Ascending aorta (tissue), 2 donors: ENCODE measurements at places on chromosomes 5 and 9. TPM values are rescaled to one million over a fixed set of nuclear protein-coding genes. Genes with fewer than 3 reads are reported as not detected.

DNA sequence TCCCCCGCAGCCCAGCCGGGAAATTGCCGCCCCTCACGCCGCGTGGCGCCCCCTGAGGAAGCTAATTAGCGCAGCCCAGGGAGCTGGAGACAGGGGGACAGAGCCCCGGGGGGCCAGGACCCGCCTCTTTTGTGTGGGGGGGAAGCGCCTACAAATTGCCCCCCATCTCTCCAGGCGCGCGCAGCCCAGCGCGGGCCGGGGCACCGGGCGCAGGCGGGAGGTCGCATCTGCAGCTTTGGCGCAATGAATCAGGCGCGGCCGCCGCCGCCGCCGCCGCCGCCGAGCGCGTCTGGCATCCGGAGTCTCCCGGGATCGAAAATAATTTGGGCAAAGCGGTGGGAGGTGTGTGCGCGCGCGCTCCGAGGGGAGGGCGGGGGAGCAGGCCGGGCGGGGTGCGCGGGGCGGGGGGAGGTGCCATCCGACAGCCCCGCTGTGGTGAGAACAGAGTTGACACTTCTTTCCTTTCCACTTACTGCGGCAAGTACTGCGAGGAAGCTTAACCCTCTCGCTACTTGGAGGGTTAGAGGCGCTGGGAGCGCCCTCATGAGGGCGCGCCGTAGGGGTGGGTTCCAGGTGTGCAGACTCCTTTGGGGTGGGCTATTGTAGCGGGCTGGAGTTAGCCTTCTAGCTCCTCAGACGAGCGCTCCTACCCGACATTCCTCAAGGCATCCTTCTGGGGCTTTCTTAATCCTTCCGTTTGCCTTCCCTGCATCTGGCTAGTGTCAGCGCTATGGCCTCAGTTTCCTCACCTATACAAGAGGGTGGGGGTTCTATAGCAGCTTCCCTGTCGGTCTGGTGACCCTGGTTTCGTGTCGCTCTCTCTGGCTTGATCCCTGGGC, 63.1 kb downstream of the CXXC5 start:
- H3K27ac ChIP-seq = peak overlapping the region; percentile 71
- no peaks in the 10 kb centered on the region for H3K27me3 ChIP-seq
- peak overlapping the region; percentile 59 for H3K4me3 ChIP-seq
- peaks cover 8% of the 10 kb centered on the region for H3K4me1 ChIP-seq
- peak; percentile 84 for DNase-seq

DNA sequence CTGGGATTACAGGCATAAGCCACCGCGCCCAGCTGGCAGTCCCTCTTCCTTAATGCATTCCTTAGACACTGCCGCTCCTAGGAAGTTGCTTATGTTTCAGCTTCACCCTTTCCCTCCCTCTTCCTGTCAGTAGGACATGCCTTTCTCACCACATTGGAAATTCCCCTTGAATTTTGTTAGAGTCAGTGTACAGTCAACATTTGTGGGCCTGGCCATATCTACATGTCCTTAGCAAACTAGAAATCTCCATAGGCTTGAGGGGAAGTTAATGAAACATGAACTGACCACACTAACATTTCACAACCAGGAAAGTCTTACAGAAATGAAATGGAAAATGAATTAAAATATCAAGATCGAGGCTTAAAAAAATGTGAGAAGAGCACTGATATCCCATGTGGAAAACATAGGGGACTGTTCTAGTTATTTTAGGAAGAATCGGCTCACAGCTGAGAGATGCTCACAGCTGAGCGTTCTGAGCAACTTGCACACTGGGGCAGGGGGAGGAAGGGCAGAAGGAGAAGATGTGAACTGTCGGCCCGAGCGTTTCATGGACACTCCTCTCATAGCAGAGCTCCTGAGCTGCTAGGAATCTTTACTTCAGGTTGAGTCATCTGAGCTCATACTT, 21.1 kb upstream of the LVRN start:
- H3K27me3 ChIP-seq = no peaks in the 10 kb centered on the region
- H3K27ac ChIP-seq = no peak overlapping the region
- DNase-seq = no peak
- no peak overlapping the region for H3K4me3 ChIP-seq
- H3K4me1 ChIP-seq = no peaks in the 10 kb centered on the region

- H3K36me3 ChIP-seq = no peaks in the 10 kb centered on the region
- H3K27me3 ChIP-seq = no peaks in the 10 kb centered on the region
- peaks cover 4% of the 10 kb centered on the region for H3K4me1 ChIP-seq
- no peak for DNase-seq
These were observed 3.0 kb downstream of the HACD4 start for GRCh38 chr9:21028466-21028865.

MSX2 gene
- not detected for total RNA-seq

- no peak overlapping the region for H3K27ac ChIP-seq
- H3K36me3 ChIP-seq = no peaks in the 10 kb centered on the region
- no peak for DNase-seq
- no peak overlapping the region for H3K4me3 ChIP-seq
- H3K27me3 ChIP-seq = no peaks in the 10 kb centered on the region
These were observed 42.7 kb upstream of the RARS1 start for GRCh38 chr5:168443533-168443932.

JADE2 gene
- 70.9 TPM for total RNA-seq

DNA sequence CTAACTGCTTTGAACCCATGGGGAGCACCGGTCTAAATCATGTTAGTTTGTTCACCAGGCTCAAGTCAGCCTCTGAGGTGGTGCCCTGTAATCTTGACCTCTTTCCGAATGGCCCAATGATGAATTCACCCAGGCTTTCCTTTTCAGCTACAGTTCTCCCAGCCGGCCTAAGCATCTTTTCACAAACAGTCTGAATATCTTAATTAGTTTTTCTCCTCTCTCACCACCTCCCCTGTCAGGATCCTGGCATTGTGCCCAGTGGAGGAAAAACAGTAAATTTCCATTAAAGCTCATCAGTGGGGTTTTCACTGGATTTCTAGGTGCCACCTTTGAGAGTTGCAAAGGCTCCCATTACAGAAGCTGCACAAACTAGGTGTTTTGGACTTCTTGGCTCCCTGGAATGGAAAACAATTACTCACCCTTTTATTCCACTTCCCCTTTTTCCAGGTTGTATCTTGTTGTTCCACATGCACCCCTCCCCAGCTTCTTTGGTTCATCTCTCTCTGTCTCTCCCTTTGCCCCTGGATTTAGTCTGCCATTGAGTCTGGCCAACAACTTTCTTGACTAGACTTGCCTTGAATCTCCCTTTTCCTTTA, 69.4 kb upstream of the ADAMTSL1 start:
- no peak overlapping the region for H3K27ac ChIP-seq
- H3K36me3 ChIP-seq = no peaks in the 10 kb centered on the region
- H3K4me1 ChIP-seq = no peaks in the 10 kb centered on the region
- no peak for DNase-seq
- no peaks in the 10 kb centered on the region for H3K27me3 ChIP-seq
- no peak overlapping the region for H3K4me3 ChIP-seq

DNA sequence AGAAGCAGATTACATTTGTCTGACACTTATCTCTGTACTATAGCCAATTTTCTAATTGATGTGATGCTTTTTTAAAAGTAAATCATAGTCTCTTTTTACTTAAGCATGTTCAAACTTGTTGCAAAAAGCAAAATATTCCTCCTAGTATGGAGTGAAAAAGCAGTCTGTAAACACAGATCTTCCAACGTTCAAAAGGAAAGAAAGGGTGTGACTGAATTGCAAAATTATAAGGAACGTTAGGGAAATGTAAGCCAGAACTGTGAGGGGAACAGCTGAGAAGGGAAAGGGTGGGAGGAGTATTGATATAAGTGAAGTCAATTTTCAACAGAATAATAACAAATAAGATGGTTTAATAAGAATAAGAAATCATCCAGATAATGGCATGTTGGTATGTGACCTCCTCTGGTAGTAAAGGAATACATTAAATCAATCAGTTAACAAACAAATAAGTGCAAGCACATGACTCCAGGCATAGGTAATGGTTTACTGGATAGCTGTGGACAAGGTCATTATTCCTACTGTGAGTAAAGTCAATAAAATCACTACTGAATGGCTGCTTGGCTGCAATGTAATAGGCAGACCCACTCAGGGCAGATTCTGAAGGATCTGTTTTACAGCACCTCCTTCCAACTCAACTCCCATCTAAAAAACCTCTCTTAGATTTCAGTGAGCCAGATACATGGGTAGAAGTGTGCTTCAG, 239.1 kb upstream of the NMUR2 start:
- no peak for DNase-seq
- no peak overlapping the region for H3K4me3 ChIP-seq
- H3K36me3 ChIP-seq = no peaks in the 10 kb centered on the region
- H3K27me3 ChIP-seq = no peaks in the 10 kb centered on the region
- H3K4me1 ChIP-seq = no peaks in the 10 kb centered on the region

DNA sequence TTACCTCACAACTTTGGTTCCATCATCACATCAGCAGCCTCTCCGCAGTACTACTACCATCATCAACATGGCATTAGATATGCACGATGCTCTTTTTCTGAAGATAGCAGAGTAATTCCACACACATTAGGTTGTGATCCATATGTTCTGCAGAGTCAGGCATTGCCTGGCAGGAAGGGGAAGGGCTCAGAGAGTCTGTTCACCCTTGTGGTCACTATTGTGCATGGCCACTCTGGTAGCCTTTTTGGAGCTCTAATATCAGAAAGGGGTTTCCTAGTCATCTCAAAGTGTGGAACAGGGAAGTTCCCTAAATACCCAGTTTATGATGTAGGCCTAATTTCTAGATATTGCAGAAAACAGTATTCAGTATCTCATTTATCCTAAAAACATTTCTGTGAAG, 373.6 kb downstream of the BNC2 start:
- H3K4me3 ChIP-seq = no peak overlapping the region
- H3K4me1 ChIP-seq = no peaks in the 10 kb centered on the region
- DNase-seq = no peak
- no peak overlapping the region for H3K27ac ChIP-seq

DNA sequence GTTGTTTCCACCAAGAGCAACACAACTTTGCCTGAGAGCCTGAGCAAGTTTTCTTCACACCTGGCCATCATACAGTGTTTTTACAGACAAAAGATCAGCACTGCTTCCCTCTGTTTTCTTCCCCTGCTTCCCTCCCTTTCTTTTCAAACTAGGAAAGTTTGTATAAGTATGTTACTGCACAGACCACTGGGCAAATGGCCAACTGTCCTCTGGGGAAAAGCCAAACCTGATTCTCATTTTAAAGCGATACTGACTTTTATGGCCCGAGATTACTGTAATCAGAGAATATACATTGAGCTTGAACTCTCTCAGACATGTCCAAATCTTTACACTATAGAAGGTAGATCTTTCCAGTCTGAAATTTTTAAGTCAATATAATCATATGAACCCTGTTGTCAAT, 415.0 kb downstream of the NFIB start:
- no peaks in the 10 kb centered on the region for H3K36me3 ChIP-seq
- DNase-seq = no peak
- H3K27ac ChIP-seq = no peak overlapping the region
- H3K4me1 ChIP-seq = peaks cover 30% of the 10 kb centered on the region
- H3K27me3 ChIP-seq = no peaks in the 10 kb centered on the region
- H3K4me3 ChIP-seq = no peak overlapping the region

GRCh38 chr5:67591491-67591890, 394.9 kb upstream of the CD180 start:
- H3K4me1 ChIP-seq = no peaks in the 10 kb centered on the region
- DNase-seq = no peak
- no peaks in the 10 kb centered on the region for H3K27me3 ChIP-seq

- H3K4me3 ChIP-seq = no peak overlapping the region
- no peak overlapping the region for H3K27ac ChIP-seq
- no peak for DNase-seq
- H3K36me3 ChIP-seq = no peaks in the 10 kb centered on the region
These were observed 114.3 kb upstream of the TSLP start for GRCh38 chr5:110956913-110957813.

LCN9 gene
- total RNA-seq = not detected

- H3K4me3 ChIP-seq = no peak overlapping the region
- no peak for DNase-seq
- no peaks in the 10 kb centered on the region for H3K4me1 ChIP-seq
- H3K27me3 ChIP-seq = no peaks in the 10 kb centered on the region
- H3K36me3 ChIP-seq = peaks cover 4% of the 10 kb centered on the region
These were observed 81.9 kb downstream of the PTPN3 start for GRCh38 chr9:109416135-109416706.

INPP5E gene
- total RNA-seq = 20.2 TPM

EGR1 gene
- total RNA-seq = 419 TPM

EFNA5 gene
- 2.2 TPM for total RNA-seq

BTNL8 gene
- total RNA-seq = not detected

- DNase-seq = no peak
- no peak overlapping the region for H3K4me3 ChIP-seq
- peaks cover 3% of the 10 kb centered on the region for H3K36me3 ChIP-seq
- no peak overlapping the region for H3K27ac ChIP-seq
- no peaks in the 10 kb centered on the region for H3K4me1 ChIP-seq
These were observed 19.4 kb downstream of the CSF1R start for GRCh38 chr5:150066901-150067396.

SLC34A1 gene
- total RNA-seq = not detected
